ENCODE measurements at places on chromosomes 3 and 15.

DNA sequence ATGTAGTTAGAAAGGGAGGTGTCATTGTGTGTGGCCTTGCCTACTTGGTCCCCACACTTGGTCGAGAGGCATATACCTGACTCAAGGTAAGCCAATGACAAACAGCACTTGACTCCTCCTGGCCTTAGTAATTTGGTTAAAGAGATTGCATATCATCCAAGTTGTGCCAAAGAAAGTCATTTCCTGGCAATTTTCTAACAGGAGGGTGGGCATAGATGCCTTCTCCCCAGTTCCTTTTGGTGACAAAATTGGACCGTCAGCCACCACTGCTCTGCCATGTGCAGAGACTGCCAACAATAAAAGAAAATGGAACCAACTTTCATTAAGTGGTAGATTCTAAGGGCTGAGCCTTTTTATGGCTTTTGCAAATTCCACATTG lies 7.9 kb upstream of the LEKR1 start:
- DNase-seq: no peak

- DNase-seq: no peak
These were observed 813.1 kb downstream of the NAALADL2 start for GRCh38 chr3:175672119-175672689.

- no peak for DNase-seq
These were observed 280.3 kb downstream of the ZPLD1 start for GRCh38 chr3:102715030-102715697.

GRCh38 chr3:31555204-31555603 lies 22.5 kb downstream of the STT3B start:
- DNase-seq: no peak

DNA sequence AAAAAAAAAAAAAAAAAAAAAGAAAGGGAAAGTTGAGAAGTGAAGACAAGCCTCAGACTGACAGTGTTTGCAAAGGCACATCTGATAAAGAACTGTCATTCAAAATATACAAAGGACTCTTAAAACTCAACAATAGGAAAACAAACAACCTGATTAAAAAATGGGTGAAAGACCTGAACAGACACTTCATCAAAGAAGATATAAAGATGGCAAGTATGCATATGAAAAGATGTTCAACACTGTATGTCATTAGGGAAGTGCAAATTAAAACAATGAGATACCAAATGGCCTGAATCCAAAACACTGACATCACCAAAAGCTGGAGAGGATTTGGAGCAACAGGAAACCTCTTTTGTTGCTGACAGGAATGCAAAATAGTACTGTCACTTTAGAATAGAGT lies 48.6 kb downstream of the MCCC1 start:
- DNase-seq: no peak

GRCh38 chr3:71433631-71434030 lies 149.9 kb downstream of the FOXP1 start:
- DNase-seq: no peak

GRCh38 chr3:131544557-131544956 lies 41.8 kb upstream of the MRPL3 start:
- no peak for DNase-seq

DNA sequence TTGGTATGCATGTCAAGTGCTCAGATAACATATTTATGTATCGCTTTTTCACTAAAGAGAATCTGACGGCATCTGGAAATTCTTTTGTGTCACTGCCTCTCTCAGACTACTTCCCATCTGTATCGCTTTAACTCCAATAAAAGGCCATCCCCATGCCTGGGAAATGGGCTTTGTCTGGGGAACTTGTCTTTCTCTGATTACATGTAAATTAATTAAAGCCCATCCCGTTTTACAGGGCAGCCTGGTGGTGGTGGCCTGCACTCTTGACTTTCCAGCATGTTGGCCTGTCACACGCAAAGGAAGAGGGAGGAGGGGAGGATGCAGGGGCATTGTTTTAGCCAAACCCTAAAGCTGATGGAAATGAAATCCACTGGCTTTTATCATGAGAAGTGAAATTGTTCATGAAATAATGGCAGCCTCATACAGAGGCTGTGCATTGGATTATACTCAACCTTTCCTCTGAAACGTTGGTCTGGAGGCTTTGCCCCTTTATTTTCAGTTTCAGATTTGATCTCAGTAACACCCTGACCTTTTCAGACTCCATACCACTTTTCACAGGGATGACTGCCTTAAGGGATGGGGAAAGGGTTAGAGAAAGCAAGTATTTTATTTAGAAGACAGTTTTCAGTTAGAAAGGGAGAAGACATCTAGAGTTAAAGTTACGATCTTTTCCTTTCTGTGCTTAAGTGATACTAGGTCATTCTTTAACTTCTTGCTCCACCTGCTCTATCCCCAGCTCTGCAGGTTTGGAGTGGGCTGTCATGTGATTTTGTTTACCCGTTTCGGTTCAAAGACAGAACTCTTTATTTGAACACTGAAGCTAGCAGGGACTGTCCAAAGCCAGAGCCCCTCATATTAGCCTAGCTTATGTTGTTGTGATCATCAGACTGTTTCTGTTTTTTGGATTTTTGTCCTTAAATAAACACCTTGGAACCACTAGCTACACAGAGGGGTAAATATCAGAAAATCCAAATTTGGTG lies 94.6 kb upstream of the CTDSPL start:
- DNase-seq: no peak

DNA sequence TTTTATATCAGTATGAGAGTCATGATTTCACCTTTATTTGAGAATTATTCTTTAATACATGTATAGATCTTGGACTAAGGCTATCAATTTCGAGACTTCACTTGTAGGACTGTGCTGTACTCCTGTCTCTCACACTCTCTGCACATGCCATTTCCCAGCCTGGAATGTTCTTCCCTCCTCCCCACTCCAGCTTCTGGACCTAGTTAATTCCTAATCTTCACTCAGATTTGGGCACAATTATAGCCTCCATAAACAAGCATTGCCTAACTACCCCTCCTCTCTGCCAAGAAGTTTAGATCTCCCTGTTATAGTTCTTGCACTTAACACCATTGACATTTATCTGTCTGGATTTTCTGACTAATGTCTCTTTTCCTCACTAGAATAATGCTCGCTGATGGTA lies 88.3 kb downstream of the FHIT start:
- no peak for DNase-seq

DNA sequence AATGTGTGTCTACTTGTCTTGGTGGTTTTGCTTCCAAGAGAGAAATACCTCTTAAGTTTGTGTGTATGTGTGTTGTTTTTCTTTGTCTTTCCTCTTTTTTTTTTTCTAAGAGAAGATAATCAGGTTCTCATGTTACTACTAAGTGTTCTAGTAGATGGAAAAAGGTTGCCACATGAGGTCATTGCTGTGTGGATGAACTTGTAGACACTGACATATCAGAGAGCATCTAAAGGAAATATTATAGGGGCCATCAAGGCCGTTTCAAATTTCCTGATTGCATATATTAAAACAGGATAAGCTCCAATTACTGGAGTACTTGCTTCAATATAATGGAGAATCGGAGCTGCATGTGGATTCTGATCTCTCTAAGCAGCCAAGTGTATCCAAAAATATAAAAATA lies 747.5 kb downstream of the NR2F2 start:
- no peak for DNase-seq

- no peak for DNase-seq
These were observed 303.8 kb downstream of the TLE3 start for GRCh38 chr15:69793781-69794451.

All from activated naive CD4-positive, alpha-beta T cell treated with Interleukin-2 at 50 U/mL for 16 hours (primary cell).